Activated CD4-positive, alpha-beta T cell treated with anti-CD3 and anti-CD28 coated beads for 36 hours (primary cell): ENCODE measurements at places on chromosomes 5 and 9. TPM values are rescaled to one million over a fixed set of nuclear protein-coding genes. Genes with fewer than 3 reads are reported as not detected.

The RLN1 gene
- total RNA-seq, result 2.2 TPM

The GKAP1 gene
- 3.3 TPM for total RNA-seq

The TMC1 gene
- not detected for total RNA-seq

The HK3 gene
- total RNA-seq, result not detected

The PCDHGB4 gene
- total RNA-seq, result 0.09 TPM

The HTR4 gene
- not detected for total RNA-seq

The STPG3 gene
- total RNA-seq, result not detected

The HEMGN gene
- 1.5 TPM for total RNA-seq

- no peak overlapping the region for H3K27ac ChIP-seq
- no peaks in the 10 kb centered on the region for H3K4me1 ChIP-seq
- no peaks in the 10 kb centered on the region for H3K36me3 ChIP-seq
These were observed 68.4 kb downstream of the COL27A1 start for GRCh38 chr9:114223564-114224246.

GRCh38 chr9:107330420-107330819 is 47.3 kb downstream of the RAD23B start:
- DNase-seq, result no peak
- H3K36me3 ChIP-seq, result peaks cover 68% of the 10 kb centered on the region
- H3K4me1 ChIP-seq, result no peaks in the 10 kb centered on the region
- no peak overlapping the region for H3K4me3 ChIP-seq
- H3K27ac ChIP-seq, result no peak overlapping the region

DNA sequence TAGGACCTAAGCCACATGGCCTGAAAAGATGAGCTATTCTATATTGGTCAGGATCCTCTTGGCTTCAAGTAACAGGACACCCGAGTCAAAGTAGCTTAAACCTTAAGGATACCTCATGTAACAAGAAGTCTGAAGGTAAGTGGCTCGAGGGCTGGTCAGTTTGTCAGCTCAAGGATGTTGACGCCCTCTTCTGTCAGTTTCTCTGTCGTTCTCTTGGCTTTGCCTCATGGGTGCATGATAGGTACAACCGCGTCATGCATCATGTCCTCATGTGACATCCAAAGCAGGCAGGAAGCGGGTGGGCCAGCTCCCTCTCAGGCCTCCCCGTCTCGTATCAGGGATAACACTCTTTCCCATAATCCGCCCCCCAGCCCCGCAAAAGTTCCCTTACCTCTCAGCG is 22.1 kb upstream of the TCERG1 start:
- H3K27me3 ChIP-seq, result peaks cover 13% of the 10 kb centered on the region
- no peak overlapping the region for H3K4me3 ChIP-seq
- DNase-seq, result no peak

GRCh38 chr9:113516840-113517577 is 53.5 kb downstream of the RGS3 start:
- peak overlapping the region; percentile 85 for H3K27ac ChIP-seq
- H3K36me3 ChIP-seq, result peaks cover 8% of the 10 kb centered on the region
- peak; percentile 89 for DNase-seq
- no peaks in the 10 kb centered on the region for H3K27me3 ChIP-seq
- H3K4me1 ChIP-seq, result peaks cover 86% of the 10 kb centered on the region

- H3K4me3 ChIP-seq, result no peak overlapping the region
- peaks cover 11% of the 10 kb centered on the region for H3K27me3 ChIP-seq
- DNase-seq, result no peak
- H3K27ac ChIP-seq, result no peak overlapping the region
- no peaks in the 10 kb centered on the region for H3K4me1 ChIP-seq
These were observed 107.7 kb upstream of the TLX3 start for GRCh38 chr5:171201310-171201709.

DNA sequence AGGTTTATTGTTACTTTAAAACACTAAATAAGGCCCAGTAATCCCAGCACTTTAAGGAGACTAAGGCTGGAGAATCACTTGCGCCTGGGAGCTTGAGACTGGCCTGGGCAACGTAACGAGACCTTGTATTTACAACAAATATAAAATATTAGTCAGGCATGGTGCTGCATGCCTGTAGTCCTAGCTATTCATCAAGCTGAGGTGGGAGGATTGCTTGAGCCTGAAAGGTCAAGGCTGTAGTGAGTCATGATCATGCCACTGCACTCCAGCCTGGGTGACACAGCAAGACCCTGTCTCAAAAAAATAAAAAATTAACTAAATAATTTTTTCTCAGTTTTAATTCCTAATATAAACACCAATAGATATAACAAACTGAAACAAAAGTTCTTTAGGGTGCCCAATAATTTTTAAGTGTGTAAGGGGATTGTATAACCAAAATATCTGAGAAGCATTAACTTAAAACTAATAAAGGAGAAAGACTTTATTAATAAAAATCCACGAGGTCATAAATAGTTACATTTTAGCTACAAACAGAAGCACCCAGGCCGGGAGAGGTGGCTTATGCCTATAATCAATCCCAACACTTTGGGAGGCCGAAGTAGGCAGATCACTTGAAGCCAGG is 32.7 kb downstream of the FAM13B start:
- peaks cover 45% of the 10 kb centered on the region for H3K36me3 ChIP-seq
- DNase-seq, result no peak
- H3K27ac ChIP-seq, result no peak overlapping the region
- H3K4me3 ChIP-seq, result no peak overlapping the region
- H3K4me1 ChIP-seq, result peaks cover 37% of the 10 kb centered on the region

DNA sequence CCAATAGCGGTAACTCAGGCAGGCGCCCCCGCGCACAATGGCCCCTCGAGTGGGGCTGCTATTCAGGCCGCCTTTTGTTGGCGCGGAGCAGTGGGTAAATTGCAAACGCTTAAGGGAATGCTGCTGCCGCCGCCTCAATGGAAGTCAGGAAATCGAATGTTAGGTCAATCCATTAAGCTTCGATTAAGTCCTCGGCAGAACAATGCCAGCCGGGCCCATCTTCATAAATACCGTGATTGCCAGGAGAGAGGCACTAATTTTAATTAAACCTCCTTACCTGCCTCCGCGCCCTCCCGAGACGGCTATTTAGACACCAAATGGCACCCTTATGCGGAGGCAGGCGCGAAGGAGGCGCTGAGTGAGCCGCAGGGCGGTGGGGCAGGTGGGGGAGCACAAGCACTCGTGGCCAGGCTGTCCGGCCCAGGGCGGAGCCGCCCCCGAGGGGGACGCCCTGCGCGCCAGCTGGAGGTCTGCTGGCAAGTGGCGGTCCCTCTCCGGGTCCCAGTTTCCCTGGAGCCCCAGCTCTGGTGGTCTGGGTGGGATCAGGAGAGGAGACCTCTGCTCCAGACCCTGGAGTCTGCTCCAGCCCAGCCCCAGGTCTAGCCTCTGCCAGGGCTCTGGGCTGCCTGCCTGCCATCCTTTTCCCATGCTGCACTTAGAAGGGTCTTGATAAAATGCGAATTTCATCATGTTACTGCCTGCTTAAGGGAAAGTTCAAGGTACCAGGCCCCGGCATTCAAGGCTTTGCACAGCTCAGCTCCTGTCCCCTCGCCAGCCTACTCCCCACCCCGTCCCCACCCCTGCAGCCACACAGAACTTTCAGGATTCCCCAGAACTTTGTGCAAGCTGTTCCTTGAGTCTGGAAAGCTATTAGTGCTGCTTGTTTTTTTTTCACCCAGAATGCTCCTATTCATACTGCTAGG is 19.7 kb downstream of the NR5A1 start:
- no peak overlapping the region for H3K27ac ChIP-seq
- no peak overlapping the region for H3K4me3 ChIP-seq
- no peaks in the 10 kb centered on the region for H3K4me1 ChIP-seq
- peaks cover 5% of the 10 kb centered on the region for H3K27me3 ChIP-seq

- H3K4me1 ChIP-seq, result no peaks in the 10 kb centered on the region
- peaks cover 9% of the 10 kb centered on the region for H3K36me3 ChIP-seq
- no peaks in the 10 kb centered on the region for H3K27me3 ChIP-seq
- no peak overlapping the region for H3K4me3 ChIP-seq
- H3K27ac ChIP-seq, result no peak overlapping the region
- no peak for DNase-seq
These were observed 214.4 kb downstream of the SEMA6A start for GRCh38 chr5:116360008-116360853.

GRCh38 chr5:120447706-120448239 is 16.3 kb upstream of the PRR16 start:
- H3K4me3 ChIP-seq, result no peak overlapping the region
- H3K36me3 ChIP-seq, result no peaks in the 10 kb centered on the region
- H3K4me1 ChIP-seq, result no peaks in the 10 kb centered on the region
- DNase-seq, result no peak

DNA sequence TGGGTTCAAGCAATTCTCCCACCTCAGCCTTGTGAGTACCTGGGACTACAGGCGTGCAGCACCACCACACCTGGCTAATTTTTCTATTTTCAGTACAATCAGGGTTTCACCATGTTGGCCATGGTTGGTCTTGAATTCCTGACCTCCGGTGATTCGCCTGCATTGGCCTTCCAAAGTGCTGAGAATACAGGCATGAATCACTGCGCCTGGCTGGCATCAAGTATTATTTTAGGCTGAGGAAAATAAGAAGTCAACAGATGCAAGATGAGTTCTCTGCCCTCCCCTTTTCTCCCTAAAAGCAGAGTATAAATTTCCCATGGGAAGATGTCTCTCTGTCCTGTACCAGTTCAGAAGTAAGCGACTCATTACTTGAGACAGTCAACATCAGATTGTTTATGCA is 71.5 kb downstream of the ELAVL2 start:
- no peak for DNase-seq
- no peaks in the 10 kb centered on the region for H3K27me3 ChIP-seq
- H3K36me3 ChIP-seq, result no peaks in the 10 kb centered on the region
- no peaks in the 10 kb centered on the region for H3K4me1 ChIP-seq
- no peak overlapping the region for H3K4me3 ChIP-seq

GRCh38 chr9:21833090-21833801 is 30.8 kb downstream of the MTAP start:
- peaks cover 84% of the 10 kb centered on the region for H3K36me3 ChIP-seq
- no peaks in the 10 kb centered on the region for H3K27me3 ChIP-seq
- H3K4me1 ChIP-seq, result peaks cover 69% of the 10 kb centered on the region
- no peak for DNase-seq

DNA sequence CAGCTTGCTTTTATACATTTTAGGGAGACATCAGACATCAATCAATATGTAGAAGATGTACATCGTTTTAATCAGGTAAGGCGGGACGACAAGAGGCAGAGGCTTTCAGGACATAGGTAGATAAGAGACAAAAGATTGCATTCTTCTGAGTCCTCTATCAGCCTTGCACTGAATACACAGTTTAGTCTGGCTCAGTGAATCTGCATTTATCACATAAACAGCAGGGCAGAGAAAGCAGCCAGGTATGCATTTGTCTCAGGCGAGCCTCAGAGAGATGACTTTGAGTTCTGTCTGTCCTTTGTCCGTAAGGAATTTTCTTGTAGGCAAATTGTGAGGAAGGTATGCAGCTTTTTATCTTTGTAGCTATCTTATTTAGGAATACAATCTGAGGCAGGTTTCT is 202.8 kb upstream of the TAS2R1 start:
- no peak overlapping the region for H3K4me3 ChIP-seq
- no peak for DNase-seq
- H3K4me1 ChIP-seq, result no peaks in the 10 kb centered on the region
- no peaks in the 10 kb centered on the region for H3K36me3 ChIP-seq
- no peak overlapping the region for H3K27ac ChIP-seq

DNA sequence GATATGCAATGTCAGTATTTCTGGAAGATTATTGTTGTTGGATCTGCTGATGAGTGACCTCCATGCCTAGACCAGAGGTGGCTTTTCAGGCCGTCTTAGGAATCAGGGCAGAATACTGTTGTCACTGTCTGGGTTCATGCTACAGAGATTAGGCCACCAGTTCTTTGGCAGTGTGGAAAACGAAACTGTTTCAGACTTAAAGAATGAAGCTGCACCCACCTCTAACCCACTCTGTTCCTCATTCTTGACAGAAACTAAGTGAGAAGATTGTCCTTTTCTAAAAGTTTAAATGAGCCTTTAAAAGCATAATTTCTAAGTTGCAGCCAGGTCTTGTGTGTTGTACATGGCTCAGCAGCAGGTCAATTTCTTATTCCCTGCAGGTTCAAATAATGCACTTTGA is 444.3 kb downstream of the ENC1 start:
- no peak overlapping the region for H3K27ac ChIP-seq
- H3K27me3 ChIP-seq, result peaks cover 16% of the 10 kb centered on the region
- H3K4me1 ChIP-seq, result peaks cover 15% of the 10 kb centered on the region
- no peak for DNase-seq
- H3K4me3 ChIP-seq, result no peak overlapping the region

DNA sequence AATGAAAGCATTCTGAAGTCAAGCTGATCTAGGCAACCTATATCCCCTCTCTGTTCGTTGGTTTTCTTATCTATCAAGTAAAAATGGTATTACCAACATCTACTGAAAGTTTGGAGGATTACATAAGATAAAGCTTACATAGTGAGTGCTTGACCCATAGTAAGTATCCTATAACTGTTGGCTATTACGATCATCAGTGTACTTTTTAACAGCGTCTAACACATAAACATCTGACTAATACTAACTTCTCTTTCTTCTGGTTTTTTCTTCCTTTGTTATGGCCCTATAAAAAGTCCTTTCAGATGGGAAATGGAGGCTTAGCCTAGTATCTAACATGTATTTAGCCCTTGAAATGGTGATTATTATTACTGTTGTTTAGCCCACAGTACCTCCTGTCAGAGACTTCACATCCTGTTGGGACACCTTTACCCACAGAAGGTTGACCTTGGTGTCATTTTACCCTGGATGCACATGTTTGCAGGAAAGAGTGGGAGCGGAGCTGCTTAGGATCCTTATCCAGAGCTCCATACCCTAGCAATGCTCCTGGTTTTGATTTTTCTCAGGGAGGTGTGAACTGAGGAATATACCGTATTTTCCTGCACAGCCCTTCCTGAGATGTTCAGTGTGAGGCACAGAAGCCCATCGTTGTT is 6.0 kb downstream of the INSYN2B start:
- DNase-seq, result no peak
- no peaks in the 10 kb centered on the region for H3K4me1 ChIP-seq
- no peak overlapping the region for H3K27ac ChIP-seq
- H3K27me3 ChIP-seq, result no peaks in the 10 kb centered on the region
- H3K4me3 ChIP-seq, result no peak overlapping the region

GRCh38 chr9:115262477-115262876 is 144.5 kb upstream of the TNC start:
- no peak overlapping the region for H3K27ac ChIP-seq
- H3K4me3 ChIP-seq, result no peak overlapping the region
- H3K36me3 ChIP-seq, result no peaks in the 10 kb centered on the region
- H3K27me3 ChIP-seq, result peaks cover 8% of the 10 kb centered on the region
- H3K4me1 ChIP-seq, result no peaks in the 10 kb centered on the region

GRCh38 chr5:53151713-53152458 is 42.3 kb upstream of the MOCS2 start:
- no peak for DNase-seq
- peaks cover 8% of the 10 kb centered on the region for H3K27me3 ChIP-seq
- H3K4me3 ChIP-seq, result no peak overlapping the region
- H3K27ac ChIP-seq, result no peak overlapping the region

DNA sequence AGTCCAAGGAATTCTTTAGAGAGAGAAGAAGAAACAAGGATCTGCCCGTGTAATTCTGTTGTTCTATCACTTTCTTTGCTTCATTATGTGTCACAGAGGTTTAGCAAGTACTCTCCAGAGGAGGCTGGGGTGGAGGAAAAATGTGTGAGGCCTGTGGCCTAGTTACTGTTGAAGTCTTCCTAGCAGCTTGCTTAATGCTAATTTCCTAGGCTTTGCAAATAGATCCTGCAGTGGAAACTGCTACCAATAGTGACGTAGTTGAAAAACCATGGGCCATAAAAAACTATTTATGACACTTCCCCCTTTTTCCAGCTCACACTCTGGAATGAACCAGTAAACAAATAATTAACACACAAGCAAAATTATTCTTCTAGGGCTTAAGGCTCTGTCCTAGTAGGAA is 27.0 kb upstream of the C9orf72 start:
- no peak for DNase-seq
- H3K4me1 ChIP-seq, result no peaks in the 10 kb centered on the region
- no peak overlapping the region for H3K4me3 ChIP-seq
